Activated gamma-delta T cell treated with Interleukin-2 at 50 U/mL for 16 hours (primary cell): ENCODE measurements at places on chromosomes 12 and 14.

DNA sequence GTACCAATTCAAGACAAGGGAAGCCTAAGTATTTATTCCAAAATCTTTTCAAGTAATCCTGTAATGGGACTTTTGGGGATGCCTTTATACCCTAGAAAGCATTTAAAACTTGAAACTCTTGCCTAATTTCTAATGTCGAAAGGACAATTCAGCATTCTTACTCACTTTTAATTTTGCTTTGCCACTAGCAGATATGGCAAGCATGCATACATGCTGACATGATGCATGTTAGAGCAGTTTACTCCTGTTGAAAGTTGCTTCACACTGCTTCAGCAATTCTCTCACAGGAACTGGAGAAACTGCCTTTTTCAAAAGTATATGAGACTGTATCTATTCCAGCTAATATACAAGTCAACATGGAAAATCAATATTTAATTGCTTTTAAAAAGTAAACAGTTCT, 79.9 kb downstream of the TAOK3 start:
- DNase-seq, result no peak

DNA sequence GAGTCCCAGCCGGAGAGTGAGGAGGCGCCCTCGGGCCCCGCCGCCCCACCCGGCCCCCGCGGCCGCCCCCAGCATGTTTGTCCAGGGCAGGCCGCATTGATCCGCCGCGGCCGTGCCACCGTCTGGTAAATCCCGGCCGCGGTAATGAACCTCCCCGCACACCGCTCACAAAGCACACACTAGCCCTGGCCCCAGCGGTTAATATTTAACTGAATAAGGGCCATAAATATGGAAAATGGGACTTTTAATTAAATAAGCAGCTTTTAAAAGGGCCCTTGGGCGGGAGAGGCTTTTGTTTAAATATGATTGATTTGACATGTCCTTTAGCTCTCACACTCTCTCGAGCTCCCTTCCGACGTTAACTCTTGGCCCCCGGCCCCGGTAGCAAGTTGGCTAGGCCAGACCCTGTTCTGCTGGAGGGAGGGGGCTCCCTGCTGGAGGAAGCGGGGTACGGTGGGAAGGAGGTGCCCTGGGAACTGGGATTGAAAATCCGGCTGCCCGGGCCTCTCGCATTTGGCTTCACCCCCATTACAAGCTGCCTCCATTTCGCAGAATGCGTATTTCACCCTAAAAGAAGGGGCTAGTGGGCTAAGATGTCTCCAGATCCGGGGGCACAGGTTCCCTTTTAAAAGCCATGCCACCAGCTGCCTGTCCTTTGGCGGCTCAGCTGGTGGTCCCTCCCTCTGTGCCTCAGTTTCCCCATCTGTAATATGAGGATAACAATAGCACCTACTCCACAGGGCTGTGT, 199.8 kb downstream of the RBM19 start:
- no peak for DNase-seq

- DNase-seq, result no peak
Measured at GRCh38 chr14:75044752-75045151, 6.5 kb downstream of the MLH3 start.

DNA sequence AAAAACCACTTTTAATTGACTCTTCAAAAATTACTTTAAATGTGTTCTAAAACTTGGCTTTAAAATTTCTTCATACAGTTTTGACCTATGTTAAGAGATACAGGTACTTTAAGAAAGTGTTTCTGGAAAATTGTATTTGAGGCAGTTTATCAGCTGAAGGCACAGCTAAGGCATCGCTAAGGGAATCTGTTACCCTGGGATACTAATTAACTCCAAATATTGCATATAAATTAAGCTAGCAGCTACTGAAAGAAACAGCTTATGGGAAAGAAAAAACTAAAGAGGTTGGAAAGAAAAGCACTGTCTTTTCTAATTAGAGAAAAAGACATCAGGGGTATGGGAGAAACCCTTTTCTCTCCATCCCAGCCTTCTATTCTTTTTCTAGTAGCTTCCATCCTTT, 134.1 kb upstream of the SLC35F4 start:
- no peak for DNase-seq

- no peak for DNase-seq
Measured at GRCh38 chr14:97158102-97158501, 360.9 kb downstream of the VRK1 start.

- DNase-seq, result no peak
Measured at GRCh38 chr14:49851813-49852212, 775 bp downstream of the NEMF start.

GRCh38 chr12:21852251-21852650, 77.7 kb upstream of the KCNJ8 start:
- DNase-seq, result no peak

DNA sequence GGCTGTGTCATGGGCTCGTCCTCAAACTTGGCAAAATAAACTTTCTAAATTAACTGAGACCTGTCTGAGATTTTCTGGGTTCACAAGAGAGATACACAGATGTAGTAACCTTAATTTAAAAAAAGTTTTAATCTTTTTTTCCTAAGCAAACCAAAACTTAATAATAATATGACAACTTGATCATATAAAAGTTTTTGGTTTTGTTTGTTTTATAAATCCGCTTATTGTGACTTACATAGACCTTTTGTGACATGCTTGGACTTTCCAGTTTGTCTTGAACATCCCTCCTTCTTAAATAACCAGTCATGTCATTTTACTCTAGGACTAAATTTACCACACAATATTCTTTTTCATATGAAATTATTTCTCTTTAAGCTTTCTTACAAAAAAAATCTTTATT, 8.5 kb downstream of the RDH12 start:
- no peak for DNase-seq

DNA sequence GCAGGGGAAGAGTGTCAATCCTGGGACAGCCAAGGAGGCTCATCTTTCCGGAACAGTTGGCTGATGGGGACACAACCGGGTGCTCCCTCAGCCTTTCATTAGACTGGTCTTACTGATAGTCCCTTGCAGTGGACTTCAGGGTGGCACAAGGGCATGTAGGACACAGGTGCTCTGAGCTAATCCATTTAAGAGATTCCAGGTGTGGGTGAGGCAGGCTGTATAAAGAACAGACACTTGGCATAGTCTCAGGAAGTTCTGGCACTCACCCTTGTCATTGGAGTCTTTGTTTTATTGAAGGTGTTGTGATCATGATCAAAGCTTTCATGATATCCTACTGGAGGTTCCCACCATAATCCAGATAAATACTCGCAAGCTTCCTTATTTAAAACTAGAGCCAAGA, 341.6 kb downstream of the EMP1 start:
- DNase-seq, result no peak

DNA sequence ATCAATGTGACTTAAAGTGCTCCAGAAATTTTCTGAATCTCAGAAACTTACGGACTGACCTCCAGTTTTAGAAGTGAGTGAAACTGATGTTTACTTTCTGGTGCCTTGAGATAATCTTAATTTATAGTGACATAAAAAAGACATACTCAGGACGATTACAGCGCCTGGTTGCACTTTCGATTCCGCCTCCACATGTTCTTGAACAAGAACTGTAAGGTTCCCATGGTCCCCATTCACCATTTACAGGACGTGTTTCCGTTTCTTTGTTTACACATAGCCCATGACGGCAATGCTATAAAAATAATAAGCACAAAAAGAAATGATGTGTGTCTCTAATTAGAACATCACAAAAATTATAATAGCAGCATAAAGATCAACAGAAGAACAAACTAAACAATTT, 98.2 kb downstream of the ADAMTS20 start:
- DNase-seq, result no peak

DNA sequence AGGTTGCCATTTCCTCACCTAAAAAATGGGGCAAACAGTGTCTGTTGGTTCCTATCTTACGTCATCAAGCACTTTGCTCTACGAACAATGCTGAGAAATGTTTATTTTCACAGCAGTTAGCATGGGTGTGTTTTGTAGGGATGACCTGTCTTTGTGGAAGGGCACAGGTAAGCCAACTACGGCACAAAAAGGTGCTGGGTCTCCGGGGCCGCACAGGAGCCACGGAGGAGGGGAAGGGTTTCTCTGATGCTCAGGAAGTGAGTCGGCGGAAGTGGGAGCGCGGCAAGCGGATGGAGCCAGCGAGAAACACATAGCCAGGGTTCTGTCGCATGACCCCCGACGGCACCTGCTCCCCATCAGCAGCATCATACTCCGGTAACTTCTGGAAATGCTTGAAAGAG, 65.6 kb upstream of the TCL1B start:
- peak; percentile 22 for DNase-seq

DNA sequence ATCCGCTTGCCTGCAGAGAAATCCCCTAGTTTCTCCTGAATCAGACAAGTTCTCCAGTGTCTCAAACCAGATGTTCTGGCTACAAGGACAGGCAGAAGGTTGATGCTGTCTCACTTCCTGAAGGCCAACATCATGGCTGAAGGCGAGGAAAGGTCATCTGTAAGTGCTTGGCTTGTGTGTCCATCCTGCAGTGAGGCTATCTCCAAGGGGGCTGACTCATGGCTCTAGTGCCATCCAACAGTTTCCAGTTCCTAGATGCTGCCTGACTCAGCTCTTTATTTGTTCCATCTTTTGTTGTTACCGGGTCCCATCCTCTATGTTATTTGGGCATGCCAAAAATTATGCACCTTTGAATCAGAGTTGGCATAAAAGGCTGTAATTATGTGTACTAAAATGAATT, 232.1 kb upstream of the TBX3 start:
- no peak for DNase-seq

- DNase-seq, result no peak
Measured at GRCh38 chr12:82760423-82760822, 73.7 kb downstream of the TMTC2 start.

DNA sequence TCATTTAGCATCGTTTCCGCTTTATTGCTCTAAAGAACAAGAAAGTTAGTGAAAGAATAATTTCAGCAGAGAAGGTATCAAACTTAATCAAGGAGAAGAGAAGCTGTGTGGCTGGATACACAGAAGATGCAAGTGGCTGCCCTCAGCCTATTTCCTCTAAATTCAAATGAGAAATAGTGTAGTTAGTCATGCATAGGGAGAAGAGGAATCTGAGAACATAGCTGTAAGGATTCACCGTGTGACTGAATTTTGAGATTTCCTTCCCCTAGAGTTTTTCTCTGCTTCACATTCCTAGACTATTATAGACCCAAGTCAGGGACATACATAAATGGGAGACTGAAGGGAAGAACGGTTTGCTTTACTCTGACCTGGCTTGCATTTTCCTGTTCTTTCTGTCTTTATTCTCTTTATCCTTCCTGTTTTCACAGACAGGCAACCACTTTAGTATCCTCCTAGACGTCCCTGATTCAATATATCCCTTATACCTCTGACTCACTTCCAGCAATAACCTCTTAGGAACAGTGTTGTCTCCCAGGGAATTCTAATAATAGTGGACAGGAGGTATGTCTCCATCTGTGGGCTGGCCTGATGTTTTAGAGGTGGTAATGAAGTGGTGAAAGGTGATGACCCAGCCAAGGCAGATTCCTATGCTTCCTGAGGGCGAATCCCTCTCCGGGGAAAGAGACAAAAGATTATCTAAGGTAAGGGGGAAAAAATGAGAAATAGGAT, 7.0 kb downstream of the RNASE10 start:
- no peak for DNase-seq

GRCh38 chr14:59819446-59820088, 51.0 kb downstream of the RTN1 start:
- DNase-seq, result no peak

- DNase-seq, result no peak
Measured at GRCh38 chr14:62029569-62029924, 267.3 kb downstream of the SNAPC1 start.

GRCh38 chr14:34012978-34013720, 62.3 kb upstream of the EGLN3 start:
- DNase-seq, result no peak

GRCh38 chr12:113059071-113059595, 2.6 kb downstream of the DTX1 start:
- no peak for DNase-seq

DNA sequence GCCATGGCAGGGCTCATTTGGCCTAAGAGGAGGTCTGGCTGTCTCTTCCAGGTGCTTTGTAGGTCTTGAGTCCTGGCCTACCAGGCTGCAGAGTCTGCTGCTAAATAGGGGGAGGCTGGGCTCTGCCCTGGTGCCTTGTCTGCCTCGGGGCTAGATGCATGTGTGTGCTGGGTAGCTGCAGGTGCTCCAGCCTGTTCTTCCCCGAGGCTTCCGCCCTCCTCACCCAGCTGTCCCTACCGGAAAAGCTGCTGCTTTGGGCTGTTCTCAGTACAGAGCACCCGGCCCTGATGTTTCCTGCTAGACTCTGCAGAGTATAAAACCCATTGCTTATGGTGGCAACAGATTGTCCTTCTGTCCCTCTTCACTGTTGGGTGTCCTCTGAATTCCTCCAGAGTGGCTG, 37.7 kb downstream of the RAB35 start:
- DNase-seq, result no peak

DNA sequence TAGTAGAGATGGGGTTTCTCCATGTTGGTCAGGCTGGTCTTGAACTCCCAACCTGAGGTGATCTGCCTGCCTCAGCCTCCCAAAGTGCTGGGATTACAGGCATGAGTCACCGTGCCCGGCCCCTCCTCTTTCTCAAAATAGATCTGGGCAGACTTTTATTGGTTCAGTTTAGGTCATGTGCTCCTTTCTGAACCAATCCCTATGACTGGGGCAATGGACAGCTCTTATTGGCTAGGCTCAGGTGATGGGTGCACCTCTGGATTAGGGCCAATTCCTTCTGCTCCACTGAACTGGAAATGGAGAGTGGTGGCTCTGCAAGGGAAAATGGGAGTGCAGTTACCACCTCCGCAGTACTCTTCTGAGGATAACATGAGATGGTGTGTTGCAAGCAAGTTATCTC, 6.2 kb upstream of the ATP6V0A2 start:
- DNase-seq, result no peak

- no peak for DNase-seq
Measured at GRCh38 chr14:99234355-99234754, 37.6 kb downstream of the BCL11B start.

GRCh38 chr12:79517363-79517762, 173.4 kb downstream of the PAWR start:
- DNase-seq, result no peak

DNA sequence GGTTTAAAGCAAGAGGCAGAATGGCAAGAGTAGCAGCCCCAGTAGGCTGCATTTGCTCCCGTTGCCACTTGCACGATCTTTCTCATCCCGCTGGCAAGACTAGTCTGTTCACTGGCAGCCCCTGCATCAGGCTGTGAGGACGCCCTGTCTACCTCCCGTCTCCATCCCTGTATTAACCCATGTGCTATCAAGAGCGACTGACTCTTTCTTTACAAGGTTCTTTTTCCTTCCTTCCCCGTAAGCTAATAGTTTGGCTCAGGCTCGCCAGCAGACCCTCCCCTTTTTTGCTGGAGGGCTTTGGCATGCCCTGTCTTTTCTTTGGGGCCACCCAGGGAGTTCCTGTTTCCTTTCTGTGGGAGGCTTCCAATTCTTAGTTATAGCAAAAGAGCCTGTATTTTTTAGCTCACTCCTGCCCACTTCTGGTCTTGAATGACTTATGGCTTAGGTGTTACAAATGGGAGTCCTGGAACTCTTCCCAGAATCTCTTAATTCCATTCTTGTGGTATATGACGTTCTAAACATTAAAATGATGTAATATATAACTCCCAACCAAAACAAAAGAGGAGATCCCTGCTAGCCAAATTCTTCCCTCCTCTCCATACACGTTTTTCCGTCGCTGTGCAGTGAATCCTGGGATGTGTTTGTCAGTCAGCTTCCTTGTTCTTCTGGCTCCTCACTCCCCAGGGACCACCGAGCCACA, 149.0 kb downstream of the PRKCH start:
- no peak for DNase-seq

GRCh38 chr12:69644511-69644910, 33.8 kb upstream of the LRRC10 start:
- DNase-seq, result no peak

- no peak for DNase-seq
Measured at GRCh38 chr14:99057576-99058083, 214.4 kb downstream of the BCL11B start.
